ENCODE measurements at places on chromosomes 11 and 22.

DNA sequence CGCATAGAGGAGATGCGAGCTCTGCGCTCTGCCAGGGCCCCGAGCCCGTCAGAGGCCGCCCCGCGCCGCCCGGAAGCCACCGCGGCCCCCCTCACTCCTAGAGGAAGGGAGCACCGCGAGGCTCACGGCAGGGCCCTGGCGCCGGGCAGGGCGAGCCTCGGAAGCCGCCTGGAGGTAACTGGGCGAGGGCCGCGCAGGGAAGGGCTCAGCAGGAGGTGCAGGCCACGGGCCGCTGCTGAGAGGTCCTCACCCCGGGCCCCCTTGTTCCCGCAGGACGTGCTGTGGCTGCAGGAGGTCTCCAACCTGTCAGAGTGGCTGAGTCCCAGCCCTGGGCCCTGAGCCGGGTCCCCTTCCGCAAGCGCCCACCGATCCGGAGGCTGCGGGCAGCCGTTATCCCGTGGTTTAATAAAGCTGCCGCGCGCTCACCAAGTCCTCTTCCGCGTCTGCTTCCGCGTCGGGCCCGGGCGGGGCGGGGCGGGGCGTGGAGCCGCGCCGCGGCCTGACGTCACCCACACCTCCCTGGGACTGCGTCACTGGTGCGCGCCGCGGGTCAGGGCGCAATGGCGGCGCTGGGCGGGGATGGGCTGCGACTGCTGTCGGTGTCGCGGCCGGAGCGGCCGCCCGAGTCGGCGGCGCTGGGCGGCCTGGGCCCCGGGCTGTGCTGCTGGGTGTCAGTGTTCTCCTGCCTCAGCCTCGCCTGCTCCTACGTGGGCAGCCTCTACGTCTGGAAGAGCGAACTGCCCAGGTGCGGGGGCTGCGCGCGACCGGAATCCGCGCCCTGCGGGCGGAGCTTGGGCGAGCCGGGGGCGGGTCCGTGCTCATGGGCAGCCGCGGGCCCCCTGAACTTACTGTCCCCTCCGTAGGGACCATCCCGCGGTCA lies at the start of gene RCE1:
RCE1 (plus strand) TSS at position 546 of the 880 bp plus-strand sequence; CDS start at position 561, 15 bp downstream.
- DNase-seq, result peak; percentile 98

DNA sequence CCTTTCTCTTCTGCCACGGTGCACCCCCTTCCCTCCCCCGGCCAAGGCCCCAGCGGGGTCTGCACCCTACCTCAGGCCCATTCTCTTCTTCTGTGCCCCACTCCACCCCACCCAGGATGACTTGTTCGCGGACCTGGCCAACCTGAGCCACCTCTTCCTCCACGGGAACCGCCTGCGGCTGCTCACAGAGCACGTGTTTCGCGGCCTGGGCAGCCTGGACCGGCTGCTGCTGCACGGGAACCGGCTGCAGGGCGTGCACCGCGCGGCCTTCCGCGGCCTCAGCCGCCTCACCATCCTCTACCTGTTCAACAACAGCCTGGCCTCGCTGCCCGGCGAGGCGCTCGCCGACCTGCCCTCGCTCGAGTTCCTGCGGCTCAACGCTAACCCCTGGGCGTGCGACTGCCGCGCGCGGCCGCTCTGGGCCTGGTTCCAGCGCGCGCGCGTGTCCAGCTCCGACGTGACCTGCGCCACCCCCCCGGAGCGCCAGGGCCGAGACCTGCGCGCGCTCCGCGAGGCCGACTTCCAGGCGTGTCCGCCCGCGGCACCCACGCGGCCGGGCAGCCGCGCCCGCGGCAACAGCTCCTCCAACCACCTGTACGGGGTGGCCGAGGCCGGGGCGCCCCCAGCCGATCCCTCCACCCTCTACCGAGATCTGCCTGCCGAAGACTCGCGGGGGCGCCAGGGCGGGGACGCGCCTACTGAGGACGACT lies 15.9 kb downstream of the RTN4RL2 start:
- DNase-seq, result peak; percentile 60

- DNase-seq, result no peak
Measured at GRCh38 chr11:121631456-121631855, 178.7 kb upstream of the SORL1-AS1 start.

- no peak for DNase-seq
Measured at GRCh38 chr22:36814801-36815200, 2.0 kb downstream of the PVALB start.

- no peak for DNase-seq
Measured at GRCh38 chr11:96112192-96113128, 188.6 kb upstream of the MTMR2 start.

DNA sequence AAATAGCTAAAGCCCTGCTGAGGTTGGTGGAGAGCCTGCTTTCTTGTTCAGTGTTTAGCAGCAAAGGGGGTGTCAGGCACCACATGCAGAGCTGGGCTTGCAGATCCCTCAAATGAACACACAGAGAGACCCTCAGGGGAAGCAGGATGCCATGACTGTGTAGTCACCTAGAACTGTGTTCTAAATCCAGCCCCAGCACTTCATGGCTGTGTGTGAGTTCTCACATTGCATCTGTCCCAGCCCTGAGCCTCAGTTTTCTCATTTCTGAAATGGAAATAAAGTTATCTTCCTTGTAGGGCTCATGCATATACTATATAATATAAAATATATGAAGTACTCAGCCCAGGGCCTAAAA lies 47.1 kb downstream of the CWC15 start:
- DNase-seq, result no peak

DNA sequence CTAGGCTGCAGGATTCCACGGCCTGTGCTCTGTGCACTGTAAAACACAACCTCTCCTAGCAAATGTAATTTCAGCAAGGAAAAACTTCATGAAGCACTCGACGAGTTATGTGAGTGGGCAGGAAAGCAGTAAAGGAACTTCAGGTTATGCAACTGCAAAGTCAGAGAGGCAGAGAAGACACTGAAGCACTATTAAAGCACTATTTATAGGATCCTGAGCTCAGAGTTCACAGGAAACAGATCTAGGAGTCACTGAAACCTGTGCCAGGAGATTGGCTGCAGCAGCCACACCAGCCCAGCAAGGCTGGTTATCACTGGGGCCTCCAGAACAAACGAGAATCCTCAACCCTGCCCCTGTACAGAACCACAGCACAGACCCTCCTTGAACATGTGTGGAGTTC lies 2.5 kb downstream of the SMIM35 start:
- DNase-seq, result no peak

All from Caco-2 (cell line).